Choroid plexus epithelial cell (primary cell): ENCODE measurements at places on chromosomes 1 and 21.

GRCh38 chr21:19950347-19950746 lies 1047.9 kb upstream of the NCAM2 start:
- DNase-seq = no peak

DNA sequence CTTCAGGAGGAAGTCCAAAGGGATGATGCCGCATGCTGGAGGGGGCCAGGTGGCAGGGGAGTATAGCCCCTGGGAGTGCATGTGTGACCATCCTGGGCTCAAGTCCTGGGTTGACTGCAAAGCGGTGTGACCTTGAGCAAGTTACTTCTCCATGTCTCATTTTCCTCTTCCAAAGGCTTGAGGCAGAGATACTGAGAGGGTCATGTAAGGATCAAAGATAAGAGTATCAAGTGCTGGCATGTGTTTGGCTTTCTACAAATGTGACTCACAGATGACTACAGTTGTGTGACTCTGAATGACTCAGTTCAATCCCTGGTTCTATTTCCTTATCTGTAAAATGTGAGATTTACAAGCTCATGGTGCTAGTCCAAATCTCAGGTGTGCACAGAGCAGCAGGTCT lies 26.1 kb downstream of the PROK1 start:
- peak; percentile 20 for DNase-seq

DNA sequence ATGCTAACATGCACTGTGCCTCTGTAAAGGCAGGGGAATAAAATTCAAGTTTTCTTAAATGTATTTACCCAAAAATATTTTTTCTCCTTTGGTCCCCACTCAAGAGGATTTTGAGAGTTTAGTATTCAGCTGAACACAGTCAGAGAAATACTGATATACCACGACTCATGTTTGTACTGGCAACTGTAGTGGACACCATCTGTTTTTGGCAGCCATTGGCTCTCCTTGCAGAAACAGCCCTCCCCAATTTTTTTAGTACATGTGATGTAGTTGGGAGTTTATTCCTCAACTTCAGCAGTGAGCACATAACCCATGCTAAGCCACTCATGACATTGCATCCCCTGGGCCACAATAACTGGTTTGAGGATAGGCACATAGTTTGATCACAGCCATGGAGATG lies 154.8 kb upstream of the POU3F1 start:
- DNase-seq = no peak

- no peak for DNase-seq
Observed at GRCh38 chr1:65213271-65214023, 65.4 kb downstream of the AK4 start.

DNA sequence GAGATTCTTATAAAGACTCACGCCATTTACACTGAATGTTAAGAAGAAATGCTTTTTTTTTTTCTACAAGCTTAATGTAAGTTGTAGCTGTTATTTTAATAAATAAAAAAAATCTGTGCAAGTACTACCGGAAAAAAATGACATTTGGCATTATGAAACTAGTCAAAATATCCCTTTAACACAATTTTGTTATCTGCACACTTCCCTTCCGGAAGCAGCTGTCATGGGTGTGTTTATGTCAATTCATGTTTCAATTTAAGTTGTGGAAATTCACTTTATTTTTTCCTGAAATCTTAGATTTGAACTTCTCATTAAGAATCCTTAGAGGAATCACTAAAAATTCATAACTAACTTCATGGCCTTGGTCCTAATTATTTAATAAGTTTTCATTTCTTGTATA lies 308.1 kb downstream of the KCTD3 start:
- DNase-seq = no peak

DNA sequence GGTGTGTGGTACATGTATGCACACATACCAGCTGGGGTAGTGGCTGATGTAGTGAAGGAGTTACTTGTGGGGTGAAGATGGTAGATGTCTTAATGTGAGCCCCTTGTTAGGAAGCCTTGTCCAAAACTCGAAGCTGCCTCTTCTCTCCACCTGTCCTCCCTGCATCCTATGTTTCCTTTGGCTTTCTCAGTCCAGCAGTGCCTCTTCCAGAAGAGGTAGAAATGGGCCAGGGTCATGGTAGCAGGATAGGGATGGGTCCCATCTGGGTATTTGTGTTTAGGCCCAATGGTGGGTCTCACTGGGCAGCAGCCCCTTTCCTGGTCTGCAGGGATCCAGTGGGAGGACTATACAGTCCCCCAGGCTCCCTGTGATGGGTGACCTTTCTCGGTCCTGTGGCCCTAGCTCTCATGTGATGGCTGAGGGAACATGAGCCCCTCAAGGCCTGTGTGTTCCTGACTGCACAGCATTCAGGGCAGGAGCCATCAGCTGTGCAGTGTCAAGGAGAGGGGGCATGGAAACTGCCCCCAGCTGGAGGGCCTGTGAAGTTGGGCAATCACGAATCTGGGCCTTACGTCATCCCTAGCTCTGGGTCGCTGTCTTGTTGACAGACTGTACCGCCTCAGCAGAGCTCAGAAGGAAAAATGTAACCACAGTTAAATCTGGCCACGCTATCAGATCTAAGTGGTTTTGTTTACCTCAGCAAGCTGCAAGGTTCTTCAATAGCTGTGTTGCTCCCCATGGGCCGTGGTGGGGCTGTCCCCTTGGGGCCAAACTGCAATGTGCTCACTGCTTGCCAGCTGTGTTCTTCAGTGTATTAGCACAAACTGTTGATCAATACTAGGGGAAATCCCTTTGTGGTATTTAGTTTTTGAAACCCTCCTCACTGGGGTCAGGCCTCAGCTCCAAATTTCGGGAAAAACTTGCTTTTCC lies 82.7 kb downstream of the NOS1AP start:
- DNase-seq = peak; percentile 100

GRCh38 chr1:23177438-23178380 lies 9.1 kb upstream of the LUZP1 start:
- peak; percentile 76 for DNase-seq

GRCh38 chr1:39182804-39183203 lies 21.7 kb upstream of the MACF1 start:
- DNase-seq = no peak

DNA sequence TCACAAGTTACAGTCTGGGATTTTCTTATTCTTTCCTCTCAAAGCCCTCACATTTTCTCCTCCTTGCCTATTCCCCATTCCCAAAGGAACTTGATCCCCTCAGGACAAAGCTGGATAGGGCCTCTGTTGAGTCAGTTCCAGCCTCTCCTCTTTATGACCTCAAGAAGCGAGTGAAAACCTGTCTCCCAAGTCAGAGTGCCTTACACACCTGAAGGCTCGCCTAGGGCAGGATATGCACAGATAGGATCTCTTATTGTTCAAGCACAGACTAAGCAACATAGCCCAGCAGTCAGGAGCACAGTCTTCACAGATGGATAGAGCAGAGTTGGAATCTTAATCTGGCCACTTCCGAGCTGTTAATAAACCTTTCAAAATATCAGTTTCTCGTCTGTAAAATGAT lies 60.8 kb upstream of the PRRC2C start:
- no peak for DNase-seq

- peak; percentile 38 for DNase-seq
Observed at GRCh38 chr21:42467140-42467983, 28.7 kb downstream of the RSPH1 start.

DNA sequence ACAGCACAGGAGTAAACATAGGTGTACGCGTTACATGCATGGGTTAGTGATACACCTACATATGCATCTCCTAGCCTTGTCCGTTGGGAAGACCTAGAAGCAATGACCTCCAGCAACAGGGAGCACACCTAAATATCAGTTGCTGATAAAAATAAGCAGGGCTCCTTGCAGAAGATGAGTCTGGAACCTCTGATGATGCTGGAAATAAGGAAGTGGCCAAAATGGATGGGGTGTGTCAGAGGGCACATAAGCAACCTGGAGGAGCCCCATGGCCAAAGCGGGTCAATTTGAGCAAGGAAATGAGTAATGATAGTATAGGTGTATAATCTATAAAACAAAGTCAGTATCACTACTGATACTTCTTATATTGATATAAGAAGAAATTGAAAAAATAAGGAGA lies 13.7 kb downstream of the ADARB1 start:
- DNase-seq = no peak

GRCh38 chr1:19205403-19205802 lies 4.7 kb downstream of the UBR4 start:
- DNase-seq = no peak

DNA sequence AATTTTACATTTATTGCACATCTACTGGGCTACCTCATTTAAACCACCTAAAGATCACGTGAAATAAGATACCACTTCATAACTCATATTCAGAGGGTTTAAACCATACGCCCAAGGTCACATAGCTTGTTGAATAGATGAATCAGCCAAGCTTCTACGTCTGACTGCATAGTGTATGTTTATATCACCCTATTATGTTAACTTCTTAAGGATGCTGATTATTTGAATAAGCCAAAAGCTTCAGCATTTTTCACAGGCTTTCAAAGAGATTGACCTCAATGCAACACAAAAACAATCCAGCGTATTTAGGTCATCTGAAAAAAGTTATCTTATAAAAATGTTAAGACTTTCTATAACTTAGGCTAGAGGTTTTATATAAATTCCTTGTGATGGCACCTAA lies 373.8 kb downstream of the TGFB2 start:
- DNase-seq = peak; percentile 92

DNA sequence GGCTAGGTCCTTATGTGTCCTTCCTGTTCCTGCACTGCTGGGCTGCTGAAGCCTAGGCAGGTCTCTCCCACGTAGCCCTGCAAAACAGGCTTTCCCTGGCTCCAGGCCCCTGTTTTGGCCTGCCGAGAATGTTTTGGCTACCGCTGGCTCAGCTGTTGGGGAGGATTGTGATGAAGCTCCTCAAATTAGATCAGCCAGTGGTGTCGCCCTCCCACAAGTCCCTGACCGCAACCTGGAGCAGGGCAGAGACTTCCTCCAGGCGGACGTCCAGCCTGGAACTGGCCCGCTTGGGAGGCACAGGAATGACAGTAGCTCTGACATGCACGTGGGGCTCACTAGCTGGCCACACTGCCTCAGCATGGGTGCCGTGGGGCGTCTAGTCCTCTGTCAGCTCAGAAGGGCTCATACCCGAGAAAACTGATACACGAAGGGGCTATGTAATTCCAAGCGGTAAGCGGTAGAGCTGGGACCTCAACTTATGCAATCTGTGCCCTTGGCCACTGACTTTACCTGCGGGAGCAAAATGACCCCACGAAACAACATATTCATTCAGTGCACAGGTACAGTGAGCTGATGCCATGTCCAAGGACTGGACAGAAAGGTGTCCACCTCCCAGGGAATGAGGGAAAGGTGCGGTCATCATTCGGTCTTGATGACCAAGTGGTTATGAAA lies 26.6 kb downstream of the DHRS3 start:
- DNase-seq = no peak

DNA sequence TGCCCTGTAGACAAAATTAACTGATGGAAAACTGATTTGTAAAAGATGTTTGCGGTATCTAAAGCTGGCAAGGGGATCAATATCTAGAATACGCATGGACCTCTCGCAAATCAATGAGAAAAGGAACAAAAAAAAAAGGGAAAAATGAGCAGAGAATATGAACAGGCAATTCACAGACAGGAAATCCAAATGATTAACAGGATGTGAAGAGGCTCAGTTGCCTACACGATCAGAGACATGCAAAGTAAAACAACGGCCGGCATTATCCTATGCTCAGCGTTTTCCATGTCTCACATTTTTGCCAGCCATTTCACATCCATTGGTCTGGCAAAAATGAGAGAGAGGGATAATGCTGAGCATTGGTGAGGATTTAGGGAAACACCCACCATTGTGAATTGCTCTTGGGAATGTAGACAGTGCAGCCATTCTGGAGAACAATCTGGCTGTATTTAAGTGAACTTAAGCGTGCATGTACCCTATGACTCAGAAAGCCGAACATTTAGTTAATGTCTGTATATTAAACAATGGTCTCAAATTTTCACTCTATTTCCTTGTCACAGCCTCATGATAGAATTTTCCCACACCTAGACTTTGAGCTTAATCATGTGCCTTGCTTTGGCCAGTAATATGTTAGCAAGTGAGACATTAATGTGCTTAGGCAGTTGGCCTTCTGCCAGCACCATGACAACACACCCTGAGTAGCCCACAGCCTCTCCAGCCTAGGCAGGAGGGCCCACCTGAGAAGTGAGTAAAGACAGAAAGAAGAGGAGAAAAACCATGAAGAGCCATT lies 61.0 kb upstream of the NBPF3 start:
- no peak for DNase-seq

DNA sequence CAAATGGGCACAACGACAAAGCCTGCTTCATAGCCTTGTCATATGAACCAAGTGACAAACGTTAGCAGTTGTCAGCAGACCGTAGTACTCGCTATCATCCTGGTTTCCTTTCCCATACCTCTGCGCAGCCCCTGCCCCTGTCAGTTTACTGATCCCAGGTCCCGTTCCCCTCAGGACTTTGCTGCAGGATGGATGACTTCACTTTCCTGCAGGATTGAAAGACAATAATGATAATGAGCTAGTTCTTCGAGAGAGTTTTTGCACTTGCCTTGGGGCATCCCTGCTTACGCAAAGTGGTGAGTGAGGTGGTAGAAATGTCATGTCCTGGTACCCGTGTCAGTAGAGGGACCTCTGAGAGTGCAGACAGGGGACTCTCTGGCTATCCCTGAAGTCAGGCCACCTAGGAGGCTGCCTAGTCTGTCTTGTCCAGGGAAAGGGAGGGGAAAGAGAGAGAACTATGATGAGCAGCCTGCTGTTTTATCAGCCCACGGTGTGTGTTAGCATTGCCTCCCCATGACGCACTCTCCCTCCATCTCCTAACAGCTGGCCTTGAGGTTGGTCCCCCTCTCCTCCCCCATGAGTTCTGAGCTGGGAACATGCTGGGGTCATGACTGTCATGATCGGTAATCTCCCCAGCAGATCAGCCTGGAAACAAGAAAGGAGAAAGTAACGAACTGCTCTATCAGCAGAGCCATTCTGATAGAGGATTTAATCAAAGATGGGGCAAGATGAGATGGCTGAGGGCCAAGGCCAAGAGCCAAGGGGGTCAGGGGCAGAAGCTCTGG lies 53.7 kb downstream of the ELK4 start:
- DNase-seq = no peak

- no peak for DNase-seq
Observed at GRCh38 chr1:3774276-3774945, 1.9 kb downstream of the SMIM1 start.

- peak; percentile 74 for DNase-seq
Observed at GRCh38 chr1:151934048-151934493, 24.8 kb upstream of the THEM4 start.

- no peak for DNase-seq
Observed at GRCh38 chr1:66349242-66349641, 184.7 kb upstream of the SGIP1 start.

- no peak for DNase-seq
Observed at GRCh38 chr1:223018534-223018933, 124.5 kb downstream of the TLR5 start.

GRCh38 chr1:216826646-216827045 lies 103.4 kb upstream of the ESRRG start:
- no peak for DNase-seq

DNA sequence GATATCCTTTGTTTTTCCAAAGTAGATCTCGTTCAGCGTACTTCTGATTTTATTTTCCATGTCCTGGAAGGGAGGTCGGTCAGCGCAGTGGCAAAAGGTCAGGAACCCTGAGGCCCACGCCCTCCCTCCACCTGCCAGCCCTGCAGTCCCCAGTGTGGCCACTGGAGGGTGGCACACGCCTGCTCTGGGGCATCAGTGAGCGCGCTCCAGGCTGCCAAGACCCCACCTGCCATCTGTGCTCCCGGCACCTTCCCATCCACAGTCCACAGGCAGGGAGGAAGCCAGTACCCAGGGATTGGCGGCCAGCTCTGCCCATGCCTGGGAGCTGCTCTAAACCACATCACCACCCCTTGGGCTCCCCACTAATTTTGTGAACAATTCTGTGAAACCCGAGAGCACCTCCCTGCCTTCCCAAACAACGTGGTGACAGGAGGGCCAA lies 32.3 kb downstream of the SLC66A1 start:
- peak; percentile 43 for DNase-seq

- no peak for DNase-seq
Observed at GRCh38 chr1:175540896-175541645, 202.3 kb downstream of the TNR start.

GRCh38 chr1:231032963-231033362 lies 7.1 kb downstream of the FAM89A start:
- DNase-seq = peak; percentile 27
